ENCODE measurements at places on chromosomes 12 and 14.
A peak's percentile ranks its signal among the peaks of the same experiment; 100 is the strongest.

DNA sequence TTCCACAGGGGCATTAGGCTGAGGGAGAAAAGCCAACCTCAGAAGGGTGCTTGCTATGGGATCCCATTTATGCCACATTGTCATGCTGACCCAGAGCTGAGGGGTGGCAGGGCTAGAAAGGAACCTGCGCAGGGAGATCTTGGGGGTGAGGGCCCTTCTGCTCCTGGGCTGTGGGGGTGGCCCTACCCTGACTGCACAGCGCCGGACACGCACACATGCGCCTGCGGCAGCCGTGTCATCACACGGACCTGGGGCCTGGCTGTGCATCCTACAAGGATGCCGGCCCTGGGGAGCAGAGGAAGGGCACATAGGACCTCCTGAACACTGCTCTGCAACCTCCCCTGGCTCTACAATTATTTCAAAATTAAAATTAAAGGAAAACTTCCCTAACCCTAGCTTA is 6.9 kb downstream of the CDCA4 start:
- no peak for DNase-seq

DNA sequence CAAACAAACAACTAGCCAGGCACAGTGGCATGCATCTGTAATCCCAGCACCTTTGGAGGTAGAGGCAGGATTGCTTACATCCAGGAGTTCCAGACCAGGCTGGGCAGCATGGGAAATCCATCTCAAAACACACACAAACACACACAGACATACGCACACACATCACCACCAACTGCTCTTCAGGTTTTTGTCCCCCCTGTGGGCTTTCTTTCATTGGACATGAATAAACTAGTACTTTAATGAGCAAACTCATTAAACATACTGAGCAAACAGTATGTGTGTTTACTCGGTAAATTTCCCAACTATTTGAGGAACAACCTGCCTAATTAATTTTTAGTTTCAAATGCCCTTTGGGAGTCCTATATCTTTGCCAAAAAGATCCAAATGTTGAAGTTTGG is 10.1 kb upstream of the RASSF3 start:
- DNase-seq, result no peak

GRCh38 chr14:99605299-99605961 is 1.4 kb upstream of the CCDC85C start:
- DNase-seq, result peak; percentile 65

- no peak for DNase-seq
Observed at GRCh38 chr12:57738661-57739237, at the start of gene AGAP2. Gene AGAP2 (minus strand): TSS chr12:57738742. CDS start chr12:57738246, 496 bp downstream.

DNA sequence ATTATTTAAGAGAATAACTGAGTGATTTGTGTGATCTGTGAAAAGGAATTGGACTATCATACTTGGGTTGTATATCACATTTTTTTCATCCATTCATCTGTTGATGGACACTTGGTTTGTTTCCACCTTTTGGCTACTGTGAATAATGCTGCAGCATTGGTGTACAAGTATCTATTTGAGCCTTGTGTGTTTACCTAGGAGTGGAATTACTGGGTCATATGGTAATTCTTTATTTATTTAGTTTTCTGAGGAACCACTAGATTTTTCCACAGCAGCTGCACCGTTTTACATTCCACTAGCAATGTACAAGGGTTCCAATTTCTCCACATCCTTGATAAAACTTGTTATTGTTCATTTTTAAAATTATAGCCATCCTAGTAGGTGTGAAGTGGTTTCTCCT is 56.1 kb downstream of the APAF1 start:
- DNase-seq, result no peak

GRCh38 chr14:99166506-99166905 is 105.5 kb downstream of the BCL11B start:
- DNase-seq, result no peak

DNA sequence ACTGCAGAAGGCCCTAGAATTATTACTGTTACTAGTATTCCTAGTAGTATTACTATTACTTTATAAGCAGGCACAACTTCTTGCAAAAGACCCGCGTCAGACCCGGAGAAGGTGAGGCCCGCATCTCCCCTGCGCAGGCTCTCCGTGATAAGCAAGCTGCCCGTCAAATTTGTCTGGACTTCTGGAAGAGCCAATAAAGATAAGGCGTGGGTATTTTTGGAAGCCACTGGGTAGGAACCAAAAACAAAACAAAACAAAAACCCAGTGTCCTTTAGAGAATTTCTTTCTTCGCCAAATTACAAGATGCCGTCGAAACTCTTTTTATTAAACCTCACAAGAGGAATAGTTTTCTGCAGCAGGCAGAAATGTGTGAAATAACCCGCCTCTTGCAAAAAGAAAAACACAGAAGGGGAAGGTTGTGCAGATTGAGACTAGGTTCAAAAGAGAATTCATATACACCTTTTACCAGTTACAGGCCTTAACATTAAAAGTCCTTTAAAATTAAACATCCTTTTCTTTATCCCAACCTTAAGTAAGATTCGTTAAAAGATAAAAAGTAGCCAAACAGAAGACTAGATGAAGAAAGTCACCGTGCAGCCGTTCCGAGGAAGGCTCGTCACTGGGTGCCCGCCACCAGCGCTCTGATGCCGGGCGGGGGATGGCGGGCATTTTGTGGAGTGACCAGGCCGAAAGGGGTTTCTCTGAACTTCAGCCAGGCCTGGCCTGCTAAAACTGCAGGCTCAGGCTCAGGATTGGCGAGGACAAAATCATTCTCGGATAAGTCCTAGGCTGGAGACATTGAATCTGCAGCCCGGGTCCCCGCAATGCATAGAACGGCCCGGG is 1.6 kb downstream of the TBX5 start:
- no peak for DNase-seq

DNA sequence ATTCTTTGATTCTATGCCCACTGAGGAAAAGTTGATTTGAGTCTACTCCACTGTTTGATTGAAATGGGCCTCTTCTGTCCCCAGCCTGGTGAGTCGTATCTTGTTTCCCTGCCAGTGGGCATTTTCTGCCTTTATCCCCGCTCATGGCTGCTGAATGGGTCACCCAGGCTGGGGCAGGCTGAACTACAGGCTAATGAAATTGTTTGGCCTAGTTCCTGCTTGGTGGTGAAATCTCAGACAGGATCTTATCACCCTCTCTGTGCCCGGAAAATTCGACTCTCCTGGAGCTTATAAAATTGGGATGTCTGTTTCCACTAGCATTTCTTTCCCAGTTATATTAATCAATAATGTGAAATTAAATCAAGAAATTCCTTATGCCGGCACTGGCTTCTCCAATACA is 65.0 kb downstream of the CHST11 start:
- DNase-seq, result no peak

DNA sequence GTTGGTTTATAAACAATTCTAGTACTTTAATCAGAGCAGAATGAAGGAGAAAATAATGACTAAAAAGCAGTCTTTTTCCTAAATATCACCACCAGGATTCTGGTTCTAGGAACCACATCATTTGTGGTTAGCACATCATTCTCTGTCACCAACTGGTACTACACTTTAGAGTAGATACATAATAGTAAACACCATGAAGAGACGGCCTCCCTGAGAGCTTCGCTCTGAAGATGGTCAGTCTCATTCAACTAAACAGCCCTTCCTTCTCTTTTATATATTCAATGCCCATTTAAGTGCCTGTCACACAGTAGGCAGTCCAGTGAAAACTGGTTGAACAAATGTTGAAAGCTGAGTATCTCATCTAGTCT is 10.9 kb downstream of the SLC38A2 start:
- DNase-seq, result no peak

DNA sequence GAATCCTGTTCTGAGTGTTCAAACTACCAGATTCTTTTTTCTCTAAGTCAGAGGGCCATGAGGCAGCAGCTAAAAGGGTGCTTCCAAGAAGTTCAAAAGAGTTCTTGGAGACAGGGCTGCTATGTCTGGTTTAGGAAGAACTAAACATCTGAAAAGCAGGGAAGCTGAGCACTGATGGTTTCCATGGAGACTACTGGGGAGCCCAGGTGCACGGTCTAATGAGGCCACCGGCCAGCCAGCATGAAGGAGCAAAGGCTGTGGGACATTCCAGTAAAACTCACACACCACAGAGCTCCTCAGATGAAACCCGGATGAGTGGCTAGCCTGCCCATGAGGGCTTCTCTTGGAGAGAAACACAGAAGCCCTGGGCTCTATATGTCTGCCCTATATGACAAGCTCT is 97.3 kb downstream of the KCNK10 start:
- no peak for DNase-seq

DNA sequence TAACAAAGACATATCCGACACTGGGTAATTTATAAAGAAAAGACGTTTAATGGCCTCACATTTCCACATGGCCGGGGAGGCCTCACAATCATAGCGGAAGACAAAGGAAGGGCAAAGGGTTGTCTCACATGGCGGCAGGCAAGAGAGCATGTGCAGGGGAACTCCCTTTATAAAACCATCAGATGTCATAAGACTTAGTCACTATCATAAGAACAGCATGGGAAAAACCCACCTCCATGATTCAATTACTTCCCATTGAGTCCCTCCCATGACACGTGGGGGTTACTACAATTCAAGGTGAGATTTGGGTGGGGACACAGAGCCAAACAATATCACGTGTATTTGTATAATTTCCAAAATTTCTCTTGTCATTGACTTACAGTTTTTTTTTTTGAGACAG is 5.5 kb upstream of the LMNTD1 start:
- DNase-seq, result no peak

DNA sequence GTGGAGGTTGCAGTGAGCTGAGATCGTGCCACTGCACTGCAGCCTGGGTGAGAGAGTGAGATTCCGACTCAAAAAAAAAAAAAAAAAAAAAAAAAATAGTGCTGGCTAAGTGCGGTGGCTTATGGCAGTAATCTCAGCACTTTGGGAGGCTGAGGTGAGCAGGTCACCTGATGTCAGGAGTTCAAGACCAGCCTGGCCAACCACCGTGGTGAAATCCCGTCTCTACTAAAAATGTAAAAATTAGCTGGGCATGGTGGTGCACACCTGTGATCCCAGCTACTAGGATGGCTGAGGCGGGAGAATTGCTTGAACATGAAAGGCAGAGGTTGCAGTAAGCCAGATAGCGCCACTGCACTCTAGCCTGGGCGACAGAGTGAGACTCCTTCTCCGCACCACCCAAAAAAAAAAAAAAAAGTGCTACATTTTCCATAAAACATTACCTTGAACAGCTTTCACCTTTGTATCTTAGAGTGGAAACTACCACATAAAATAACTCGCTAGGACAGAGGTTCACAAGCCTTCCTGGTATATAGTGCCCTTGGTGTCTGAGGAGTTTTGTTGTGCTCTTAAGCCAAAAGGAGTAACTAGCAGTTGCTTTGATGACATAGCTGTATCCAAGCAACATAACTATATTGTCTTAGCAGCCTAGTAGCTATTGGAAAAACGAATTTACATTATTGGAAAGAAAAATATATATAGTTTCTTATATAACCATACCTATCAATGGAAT is 11.1 kb downstream of the PTGES3 start:
- DNase-seq, result no peak

DNA sequence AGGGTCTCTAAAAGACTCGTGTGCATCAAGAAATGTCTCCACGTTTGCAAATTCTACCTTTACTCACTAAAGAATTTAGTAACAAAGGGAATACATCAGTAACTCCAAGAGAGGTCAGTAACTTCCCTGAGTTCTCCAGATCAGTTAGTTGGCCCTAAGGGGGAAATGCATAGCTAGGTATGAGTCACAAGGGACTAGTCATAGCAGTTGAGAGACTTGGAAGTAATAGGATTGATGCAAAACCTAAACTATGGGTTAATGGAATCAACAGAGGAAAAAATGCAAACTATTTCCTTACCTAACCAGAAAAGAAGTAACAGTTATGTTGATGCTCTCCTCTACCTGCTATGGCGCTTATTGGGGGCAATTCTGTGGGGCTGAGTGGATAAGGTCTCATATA is 148.8 kb upstream of the GARIN6 start:
- no peak for DNase-seq

DNA sequence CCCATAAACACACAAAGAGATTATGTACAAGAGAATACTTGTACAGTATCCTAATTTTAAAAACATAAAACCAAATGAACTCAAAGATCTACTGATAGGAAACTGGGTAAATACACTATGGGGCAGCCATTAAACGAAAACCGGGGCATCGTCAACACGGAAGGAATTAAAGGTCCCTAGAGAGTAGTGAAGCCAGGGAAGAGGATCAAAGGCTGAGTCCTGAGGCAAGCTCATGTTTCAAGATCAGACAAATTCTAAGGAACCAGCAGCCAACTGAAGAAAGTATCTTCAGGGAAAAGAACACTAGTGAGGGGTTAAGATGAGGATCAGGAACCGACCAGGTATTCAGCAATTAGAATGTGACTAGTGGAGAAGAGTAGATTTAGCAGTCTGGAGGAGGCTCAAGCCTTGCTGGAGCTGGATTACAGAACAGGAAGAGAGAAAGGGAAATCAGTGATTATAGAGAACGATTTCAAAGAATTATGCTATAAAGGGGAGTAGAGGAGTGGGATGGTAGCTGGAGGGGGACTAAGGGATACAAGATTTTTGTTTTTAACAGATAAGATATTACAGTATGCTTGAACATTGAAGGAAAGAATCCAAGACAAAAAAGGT is 23.7 kb downstream of the SEL1L start:
- no peak for DNase-seq

- DNase-seq, result peak; percentile 74
Observed at GRCh38 chr12:8697476-8698131, at the start of gene RIMKLB. Gene RIMKLB (plus strand): TSS chr12:8697991. CDS start chr12:8713867, 15,876 bp downstream.

DNA sequence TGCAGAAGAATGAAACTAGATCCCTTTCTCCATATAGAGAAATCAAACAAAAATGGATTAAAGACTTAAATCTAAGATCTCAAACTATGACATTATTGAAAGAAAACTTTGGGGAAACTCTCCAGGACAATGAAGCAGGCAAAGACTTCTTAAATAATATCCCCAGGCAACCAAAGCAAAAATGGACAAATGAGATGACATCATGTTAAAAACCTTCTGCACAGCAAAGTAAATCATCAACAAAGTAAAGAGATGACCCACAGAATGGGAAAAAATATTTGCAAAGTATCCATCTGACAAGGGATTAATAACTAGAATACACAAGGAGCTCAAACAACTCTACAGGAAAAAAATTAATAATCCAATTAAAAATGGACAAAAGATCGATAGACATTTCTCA is 101.0 kb downstream of the RALGAPA1 start:
- DNase-seq, result no peak

DNA sequence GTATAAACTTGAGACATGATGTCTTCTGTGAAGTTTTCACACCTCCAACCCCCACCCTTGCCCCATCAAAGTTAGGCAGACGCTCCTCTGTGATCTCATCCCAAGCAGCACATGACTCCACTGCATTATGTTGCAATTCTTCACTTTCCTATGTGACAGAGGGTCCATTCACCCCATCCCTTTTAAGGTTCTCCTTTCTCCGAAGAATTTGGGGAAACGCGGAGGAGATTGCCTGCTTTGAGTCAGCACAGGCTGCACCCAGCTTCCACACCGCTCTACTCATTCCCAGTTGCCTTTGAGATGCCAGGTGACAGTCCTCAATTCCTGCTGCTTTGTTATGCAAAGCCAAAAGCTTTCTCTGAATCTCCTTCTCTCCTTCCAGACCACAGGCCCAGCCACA is 61.8 kb downstream of the PHLDA1 start:
- DNase-seq, result no peak

GRCh38 chr12:1593174-1594005 is 991 bp downstream of the FBXL14 start:
- peak; percentile 70 for DNase-seq

Measured in naive B cell (primary cell).